ENCODE measurements at places on chromosomes 7 and 10. TPM values are rescaled to one million over a fixed set of nuclear protein-coding genes. Genes with fewer than 3 reads are reported as not detected.

- DNase-seq: no peak
Observed at GRCh38 chr7:20374399-20374798, 43.7 kb downstream of the ITGB8 start.

- DNase-seq: no peak
Observed at GRCh38 chr7:146781352-146782116, 664.9 kb downstream of the CNTNAP2 start.

- DNase-seq: no peak
Observed at GRCh38 chr7:1021366-1021765, 23.0 kb upstream of the GPR146 start.

- no peak for DNase-seq
Observed at GRCh38 chr10:90451283-90451682, 406.6 kb downstream of the HTR7 start.

DNA sequence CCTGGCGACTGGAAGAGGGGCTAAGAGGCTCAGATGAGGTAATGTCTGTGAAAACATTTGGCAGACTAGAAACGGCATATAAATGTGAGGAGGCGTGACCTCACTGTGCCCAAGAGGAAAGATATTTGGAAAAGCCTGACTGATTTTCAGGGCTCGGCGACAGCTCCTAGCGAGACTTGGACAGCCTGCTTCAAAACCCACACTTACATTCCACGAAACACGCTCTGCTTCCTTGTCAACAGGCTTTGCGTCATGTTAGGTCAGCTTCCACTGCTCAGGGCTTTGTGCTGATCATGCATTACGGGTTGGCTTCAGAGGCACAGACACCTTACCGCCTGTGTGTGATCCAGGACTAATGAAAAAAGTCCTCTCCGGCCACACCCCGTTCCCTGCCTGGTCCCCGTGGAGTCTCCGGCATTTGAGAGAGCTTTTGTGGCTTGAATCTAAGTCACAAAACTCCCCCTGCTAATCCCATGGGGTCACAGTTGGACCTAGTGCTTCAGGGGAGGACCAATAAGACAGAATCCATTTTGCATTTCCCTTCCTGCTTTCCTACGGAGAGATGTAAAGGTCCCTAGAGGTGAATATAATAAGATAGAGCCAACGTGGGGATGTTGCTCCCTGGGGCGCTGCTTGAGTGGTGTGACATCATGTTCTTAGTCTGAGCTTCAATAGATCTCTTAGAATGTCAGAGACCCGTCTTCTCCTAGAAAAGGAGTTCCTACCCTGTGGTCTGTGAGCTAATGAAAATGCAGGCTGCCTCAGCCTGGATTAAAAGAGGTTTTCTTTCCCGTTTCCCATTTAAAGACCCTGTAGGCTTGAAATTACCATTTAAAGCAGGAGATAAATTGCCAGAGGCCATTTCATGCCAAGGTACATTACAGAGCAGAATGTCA is 25.5 kb downstream of the FGFBP3 start:
- peak; percentile 74 for DNase-seq

DNA sequence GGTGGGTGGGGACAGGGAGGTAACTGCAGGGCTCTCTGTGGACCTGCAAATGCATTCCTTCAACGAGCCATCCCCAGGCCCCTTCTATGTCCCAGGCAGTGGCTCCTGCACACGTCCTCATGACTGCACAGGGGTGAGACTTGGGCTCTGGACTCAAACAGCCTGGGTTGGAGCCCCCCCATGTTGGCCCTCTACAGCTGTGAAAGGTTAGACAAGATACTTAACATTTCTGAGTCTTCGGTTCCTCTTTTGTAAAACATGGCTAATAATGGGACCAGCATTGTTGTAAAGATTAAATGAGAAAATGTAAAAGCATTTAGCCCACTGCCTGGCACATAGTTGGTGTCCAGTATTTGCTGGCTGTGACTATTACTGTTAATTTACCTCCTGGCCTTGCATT is 41.8 kb downstream of the CHST3 start:
- DNase-seq: no peak

Gene OR9A2
- total RNA-seq: not detected

Gene WEE2
- total RNA-seq: not detected

Gene COL1A2
- 228 TPM for total RNA-seq

Gene OR2A1
- total RNA-seq: 0.28 TPM

All from right atrium auricular region (tissue), 2 donors.